ENCODE measurements at places on chromosomes 16 and 17. TPM values are rescaled to one million over a fixed set of nuclear protein-coding genes. Genes with fewer than 3 reads are reported as not detected.

TPPP3 gene
- under 0.01 TPM for total RNA-seq

OR2C1 gene
- not detected for total RNA-seq

GPRC5B gene
- total RNA-seq, result 39.3 TPM

BAIAP3 gene
- 1.6 TPM for total RNA-seq

PHB1 gene
- 151 TPM for total RNA-seq

PDILT gene
- not detected for total RNA-seq

GRCh38 chr17:2794111-2794803 is 2.0 kb upstream of the RAP1GAP2 start:
- no peak for DNase-seq

DNA sequence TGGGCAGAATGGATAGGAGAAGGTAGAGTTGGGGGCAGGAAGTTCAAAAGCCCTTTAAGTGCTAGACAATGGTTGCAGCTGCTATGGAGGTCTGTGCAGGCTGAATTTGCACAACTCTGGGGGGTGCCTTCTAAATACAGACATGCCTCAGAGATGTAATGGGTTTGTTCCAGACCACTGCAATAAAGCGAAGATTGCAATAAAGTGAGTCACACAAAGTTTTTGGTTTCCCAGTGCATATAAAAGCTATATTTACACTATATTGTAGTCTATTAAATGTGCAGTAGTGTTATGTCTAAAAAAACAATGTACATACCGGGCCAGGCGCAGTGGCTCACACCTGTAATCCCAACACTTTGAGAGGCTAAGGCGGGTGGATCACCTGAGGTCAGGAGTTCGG is 60.5 kb upstream of the MYOCD start:
- no peak for DNase-seq

- DNase-seq, result no peak
These were observed 7.9 kb upstream of the GHDC start for GRCh38 chr17:42202159-42202558.

DNA sequence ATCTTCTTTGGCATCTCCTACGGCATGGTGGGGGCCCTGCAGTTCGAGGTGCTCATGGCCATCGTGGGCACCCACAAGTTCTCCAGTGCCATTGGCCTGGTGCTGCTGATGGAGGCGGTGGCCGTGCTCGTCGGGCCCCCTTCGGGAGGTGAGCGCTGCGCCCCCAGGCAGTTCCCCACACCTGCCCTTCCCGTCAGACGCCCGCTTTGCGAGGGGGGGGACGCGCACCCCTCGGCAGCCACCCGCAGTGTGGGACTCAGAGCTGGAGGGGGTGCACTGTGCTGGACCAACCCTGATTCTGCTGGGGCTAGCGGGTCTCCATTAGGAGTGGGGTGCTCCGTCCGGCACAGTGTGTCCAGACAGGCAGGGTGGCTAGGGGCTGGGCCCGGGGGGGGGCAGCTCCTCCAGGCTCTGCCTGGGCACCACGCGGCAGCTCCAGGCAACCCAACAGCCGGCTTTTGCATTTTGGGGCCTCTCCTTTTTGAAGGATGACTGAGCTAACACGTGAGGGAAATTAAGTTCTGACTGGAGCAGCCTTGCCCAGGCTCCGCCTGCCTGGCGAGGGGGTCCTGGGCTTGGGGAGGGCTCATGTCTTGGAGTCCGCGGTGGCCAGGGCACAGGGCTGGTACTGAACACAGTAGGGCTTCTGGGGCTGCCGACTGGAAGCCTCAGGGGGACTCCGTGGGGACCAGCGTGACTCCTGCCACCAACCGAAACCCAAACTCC is 9.1 kb downstream of the SLC16A3 start:
- no peak for DNase-seq

DNA sequence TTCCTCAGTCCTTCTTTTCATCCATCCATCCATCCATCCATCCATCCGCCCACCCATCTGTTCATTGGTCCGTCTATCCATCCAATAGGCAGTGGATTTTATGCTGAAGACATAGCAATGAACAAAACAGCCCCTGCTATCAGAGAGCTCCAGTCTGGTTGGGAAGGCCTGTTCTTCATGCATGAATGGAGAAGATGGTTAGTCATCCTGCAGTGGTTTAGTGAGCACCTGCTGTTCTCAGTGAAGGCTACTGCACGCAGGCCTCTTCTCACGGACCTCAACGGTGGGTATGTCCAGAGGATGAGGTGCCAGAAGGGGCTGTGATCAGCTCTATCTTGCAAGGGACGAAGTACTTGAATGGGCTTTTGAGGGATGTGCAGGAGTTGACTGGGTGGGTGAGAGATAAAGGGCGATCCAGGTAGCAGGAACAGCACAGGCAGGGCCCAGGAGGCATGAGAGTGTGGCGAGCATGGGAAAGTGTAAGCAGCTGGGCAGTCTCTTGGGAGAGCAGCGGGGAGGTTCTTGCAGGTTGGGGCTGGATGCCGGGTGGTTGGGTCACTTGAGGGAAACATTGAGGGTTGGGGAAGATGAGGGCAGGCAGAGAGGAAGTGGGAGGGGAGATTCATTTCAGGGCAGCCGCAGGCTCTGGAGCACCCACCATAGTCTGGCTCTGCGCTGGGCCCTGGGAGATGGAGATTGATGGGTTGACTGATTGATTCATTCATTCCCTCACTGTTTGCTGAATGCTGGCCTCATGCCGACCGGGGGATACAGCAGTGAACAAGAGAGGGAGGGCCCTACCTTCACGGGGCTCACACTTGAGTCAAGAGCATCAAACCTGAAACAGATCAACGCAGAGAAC is 115.0 kb upstream of the CIBAR2 start:
- DNase-seq, result no peak

- no peak for DNase-seq
These were observed 24.8 kb downstream of the MIEF2 start for GRCh38 chr17:18285296-18285695.

GRCh38 chr17:38322897-38323296 is 20.9 kb downstream of the GPR179 start:
- DNase-seq, result no peak

DNA sequence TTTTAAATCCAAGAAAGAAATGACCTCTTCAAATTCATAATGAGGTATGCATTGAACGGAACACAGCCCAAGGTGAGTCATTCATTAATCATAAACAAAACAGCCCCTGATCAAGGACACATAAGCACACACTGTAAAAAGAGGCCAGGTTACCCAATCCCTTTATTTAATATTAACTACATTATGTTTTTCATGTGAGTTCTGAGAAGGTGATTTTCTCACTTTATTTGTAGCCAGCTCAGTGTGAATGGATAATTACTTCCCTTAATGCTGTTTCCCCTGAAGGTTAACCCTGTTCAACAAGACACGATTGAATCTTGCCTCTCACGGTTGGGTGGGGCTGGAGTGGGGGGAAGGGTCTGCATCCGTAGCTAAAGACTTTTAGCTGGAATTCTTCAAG is 257.3 kb upstream of the SALL1 start:
- DNase-seq, result peak; percentile 25

- no peak for DNase-seq
These were observed 14.8 kb upstream of the TRAP1 start for GRCh38 chr16:3732171-3732570.

DNA sequence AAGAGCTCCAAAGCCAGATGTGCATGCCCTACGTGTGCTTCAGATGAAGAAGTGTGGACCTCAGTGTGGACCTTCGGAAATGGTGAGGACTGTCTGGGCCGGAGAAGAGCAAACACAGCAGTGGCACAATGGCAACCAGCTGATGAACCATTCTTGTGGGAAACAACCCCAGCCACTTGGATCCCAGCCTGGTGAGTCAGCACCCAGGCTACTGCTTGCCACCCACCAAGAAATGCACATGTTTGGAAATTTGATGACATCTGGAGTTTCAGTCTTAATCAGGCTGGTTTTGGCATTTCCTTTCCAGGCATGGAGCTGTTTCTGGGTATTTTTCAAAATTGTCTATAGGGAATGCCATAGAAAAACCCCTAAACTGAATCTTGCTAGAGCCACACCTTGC is 42.7 kb downstream of the DYNLRB2 start:
- peak; percentile 59 for DNase-seq

- DNase-seq, result no peak
These were observed 3.8 kb downstream of the NKIRAS2 start for GRCh38 chr17:42023524-42024349.

DNA sequence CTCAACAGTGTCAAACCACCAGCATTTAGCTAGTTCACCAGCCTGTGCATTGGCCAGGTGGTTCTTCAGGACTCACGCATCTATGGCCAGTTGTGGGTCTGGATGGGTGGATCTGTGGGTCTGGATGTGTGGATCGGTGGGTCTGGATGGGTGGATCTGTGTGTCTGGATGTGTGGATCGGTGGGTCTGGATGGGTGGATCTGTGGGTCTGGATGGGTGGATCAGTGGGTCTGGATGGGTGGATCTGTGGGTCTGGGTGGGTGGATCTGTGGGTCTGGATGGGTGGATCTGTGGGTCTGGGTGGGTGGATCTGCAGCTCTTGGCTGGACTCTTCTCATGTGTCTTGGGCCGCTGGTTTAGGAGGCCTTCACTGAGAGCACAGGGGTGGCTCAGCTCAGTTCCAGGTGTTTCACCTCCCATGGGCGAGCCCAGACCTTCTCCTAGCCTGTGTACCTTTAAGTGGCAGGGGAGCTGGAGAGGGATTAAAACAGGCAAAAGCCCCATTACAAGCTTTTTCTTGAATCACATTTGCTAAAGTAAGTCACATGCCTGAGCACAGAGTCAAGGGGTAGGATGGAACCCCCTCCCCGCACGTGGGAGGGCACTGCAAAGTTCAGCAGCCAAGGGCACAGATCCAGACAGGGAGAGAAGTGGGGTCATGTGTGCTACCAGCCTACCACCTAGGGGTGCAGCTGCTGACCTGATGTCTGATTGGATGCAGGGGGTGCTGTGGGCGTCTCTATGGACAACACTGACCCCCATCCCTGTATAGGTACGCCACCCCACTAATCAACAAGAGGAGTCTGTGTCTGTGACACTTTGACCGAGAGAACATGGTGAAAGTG is 3.4 kb upstream of the NUBP1 start:
- DNase-seq, result no peak

GRCh38 chr16:2364638-2365210 is 24.2 kb upstream of the ABCA3 start:
- no peak for DNase-seq

GRCh38 chr17:70017112-70017511 is 57.9 kb upstream of the KCNJ16 start:
- no peak for DNase-seq

DNA sequence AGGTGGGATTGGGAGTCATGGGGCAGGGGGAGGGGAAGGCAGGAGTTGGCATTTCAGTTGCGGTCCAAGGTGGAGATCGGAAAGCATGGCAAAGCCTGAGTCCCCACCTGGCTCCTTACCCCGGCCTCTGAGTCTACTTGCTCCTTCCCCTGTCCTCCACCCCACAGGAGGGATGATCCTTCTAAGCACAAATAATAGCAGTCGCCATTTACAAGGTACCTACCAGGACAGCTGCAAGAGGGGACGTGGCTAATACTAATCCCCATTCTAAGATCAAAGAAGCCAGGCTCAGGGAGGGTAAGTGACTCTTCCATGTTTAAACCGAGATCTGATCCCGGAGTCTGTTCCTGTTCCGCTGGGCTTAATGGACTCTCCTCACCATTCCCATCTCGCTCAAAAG is 396.3 kb downstream of the SLC39A11 start:
- DNase-seq, result no peak

DNA sequence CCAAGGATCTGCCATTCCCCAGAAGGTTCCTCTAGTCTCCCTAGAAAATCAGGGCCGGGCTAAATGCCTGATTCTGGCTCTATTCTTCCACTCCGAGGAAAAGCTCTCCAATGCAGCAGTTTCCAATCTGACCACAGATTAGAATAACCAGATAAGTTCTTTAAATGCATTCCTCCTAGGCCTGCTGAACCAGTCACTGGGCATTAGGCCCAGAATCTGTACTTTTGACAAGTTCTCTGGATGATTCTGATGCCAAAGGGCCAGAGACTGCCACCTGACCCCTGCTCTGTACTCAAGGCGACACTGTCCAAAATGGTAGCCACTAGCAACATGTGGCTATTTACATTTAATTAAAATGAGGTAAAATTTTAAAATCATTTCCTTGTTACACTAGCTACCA is 22.3 kb downstream of the MAP3K14 start:
- DNase-seq, result peak; percentile 61

- DNase-seq, result no peak
These were observed 268.0 kb upstream of the IRX3 start for GRCh38 chr16:54554581-54554980.

DNA sequence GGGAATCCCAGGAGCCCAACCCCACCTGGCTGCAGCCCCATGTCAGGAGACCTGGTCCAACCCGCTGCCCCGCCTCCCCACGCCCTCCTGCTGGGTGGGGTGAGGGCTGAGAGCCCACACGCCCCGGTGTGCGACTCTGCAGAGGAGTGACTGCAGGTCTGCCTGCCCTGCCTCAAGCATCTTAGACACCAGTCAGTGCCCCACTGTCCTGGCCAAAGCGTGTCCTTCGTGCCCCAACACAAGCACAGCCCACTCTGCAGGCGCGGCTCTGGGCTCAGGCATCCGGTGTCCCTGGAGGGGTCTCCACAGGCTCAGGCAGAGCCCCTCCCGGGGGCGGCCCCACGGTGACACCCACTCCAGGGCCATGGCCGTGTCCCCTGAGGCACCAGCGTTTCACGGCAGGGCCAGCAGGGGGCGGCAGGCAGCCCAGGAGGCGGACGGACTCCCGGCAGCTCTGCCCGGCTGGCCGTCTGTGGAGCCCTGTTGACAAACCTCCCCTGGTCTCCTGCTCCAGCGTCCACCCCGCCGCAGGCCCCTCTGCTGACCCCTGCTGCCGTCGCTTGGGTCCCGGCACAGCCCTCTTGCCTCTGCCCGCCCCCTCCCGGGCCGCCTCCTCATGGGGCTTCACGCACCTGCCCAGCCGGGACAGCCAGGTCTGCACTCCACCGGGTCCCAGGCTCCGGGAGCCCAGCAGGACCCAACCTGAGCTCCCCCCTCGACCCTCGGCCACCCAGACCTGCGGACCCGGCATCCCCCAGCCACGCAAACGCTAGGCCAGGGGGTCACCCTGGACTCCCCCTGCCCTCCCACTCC is 8.6 kb upstream of the UBE2I start:
- peak; percentile 17 for DNase-seq

- no peak for DNase-seq
These were observed 169.4 kb downstream of the SNX29 start for GRCh38 chr16:12145918-12146317.

DNA sequence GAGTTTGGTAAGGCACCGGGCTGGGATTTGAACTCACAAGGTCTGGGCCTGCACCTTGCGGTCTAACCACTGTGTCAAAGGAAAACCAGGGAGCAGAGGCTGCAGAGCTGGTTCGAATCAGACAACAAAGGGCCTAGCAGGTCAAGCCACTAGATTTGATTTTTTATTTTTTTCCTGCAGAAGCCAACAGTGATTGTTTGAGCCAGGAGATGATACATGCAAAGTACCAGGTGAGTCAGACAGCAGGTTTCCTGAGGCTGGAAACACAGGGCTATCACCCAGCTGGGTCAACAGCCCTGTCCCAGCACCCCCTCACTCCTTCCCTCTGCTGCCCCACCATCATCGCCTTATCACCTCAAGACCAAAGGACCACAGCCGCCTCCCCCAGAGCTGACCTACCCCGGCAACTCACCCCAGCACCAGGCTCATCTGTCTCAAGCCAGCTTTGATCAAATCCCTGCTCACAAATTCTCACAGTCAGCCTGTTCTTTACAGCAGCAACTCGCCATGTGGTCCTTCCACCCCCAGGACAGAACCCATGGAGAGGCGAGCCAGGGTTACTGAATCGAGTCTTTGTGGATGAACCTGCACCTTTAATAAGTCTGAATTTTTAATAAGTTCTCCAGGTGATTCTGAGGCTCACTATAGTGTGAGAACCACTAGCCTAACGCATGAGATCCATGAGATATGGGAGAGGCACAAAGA is 13.0 kb upstream of the KRT19 start:
- peak; percentile 57 for DNase-seq
